Glomerular endothelial cell (primary cell): ENCODE measurements at places on chromosomes 6 and 20.
A peak's percentile ranks its signal among the peaks of the same experiment; 100 is the strongest.

- DNase-seq, result no peak
Observed at GRCh38 chr20:19071902-19072498, 140.4 kb upstream of the SLC24A3 start.

DNA sequence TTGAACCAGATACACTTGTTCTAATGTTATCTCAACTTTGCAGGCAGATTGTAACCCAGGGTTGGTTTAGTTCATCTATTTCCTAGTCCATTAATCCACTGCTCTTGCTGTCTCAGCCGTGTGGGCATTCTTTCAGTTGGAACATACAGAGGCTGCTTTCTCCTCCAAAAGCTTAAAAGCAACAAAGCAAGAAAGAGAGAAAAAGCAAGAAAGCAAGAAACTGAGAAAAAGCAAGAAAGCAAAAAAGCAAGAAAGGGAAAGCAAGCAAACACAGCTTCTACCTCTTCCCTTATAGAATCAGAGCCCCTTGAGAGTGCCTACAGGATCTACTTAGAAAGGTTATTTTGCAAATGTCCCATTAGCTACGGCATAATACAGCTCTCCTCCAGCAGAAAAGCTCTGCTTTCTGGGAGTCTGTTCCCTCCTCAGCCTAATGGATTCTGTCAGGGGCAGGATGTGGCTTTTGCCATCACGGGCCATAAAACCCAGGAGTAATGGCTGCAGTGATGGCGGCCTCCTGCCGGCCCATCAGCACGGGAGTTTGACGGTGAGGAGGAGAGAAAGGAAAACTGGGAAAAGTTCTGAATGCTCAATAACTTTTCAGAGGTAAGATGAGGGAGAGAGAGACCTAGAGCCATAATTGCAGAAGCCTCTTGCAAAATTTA, 156.8 kb upstream of the JARID2 start:
- no peak for DNase-seq

DNA sequence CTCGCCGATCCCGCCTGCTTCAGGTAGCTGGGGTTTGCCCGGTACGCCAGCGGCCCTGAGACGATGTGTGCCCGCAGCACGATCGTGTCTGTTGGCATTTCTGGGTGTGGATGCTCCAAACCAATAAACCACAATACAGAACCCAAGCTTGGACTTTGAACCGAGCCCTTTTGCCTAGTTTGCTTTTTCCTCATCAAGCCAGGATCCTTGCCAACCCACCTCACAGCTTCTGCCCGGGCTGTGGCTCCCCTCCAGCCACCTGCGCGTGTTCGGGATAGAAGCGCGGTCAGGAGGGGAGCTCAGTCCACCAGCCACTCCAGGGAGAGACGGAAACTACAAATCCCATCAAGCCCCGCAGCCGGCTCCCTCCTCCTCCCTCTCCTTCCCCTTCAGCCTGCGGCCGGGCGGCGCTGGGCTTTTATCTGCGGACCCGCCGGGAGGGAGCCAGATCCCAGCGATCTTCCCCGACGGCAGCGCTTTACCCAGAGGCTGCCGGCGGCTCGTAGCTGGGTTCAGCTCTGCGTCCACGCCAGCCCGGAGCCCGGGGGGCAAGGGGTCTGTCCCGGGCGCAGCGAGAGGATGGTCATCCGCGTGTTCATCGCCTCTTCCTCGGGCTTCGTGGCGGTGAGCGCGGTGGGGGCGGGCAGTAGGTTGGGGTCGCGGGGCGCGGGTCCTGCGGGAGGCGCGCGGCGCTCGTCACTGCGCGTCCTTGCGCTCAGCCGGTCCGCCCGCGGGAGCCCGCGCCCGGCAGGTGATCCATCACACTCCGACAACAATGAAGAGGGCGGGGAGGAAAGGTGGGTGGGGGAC, at the start of gene SH3BGRL2:
Gene SH3BGRL2 (plus strand): TSS at position 447 of the 810 bp plus-strand sequence. CDS start 133 bp downstream, at position 580.
- no peak for DNase-seq

DNA sequence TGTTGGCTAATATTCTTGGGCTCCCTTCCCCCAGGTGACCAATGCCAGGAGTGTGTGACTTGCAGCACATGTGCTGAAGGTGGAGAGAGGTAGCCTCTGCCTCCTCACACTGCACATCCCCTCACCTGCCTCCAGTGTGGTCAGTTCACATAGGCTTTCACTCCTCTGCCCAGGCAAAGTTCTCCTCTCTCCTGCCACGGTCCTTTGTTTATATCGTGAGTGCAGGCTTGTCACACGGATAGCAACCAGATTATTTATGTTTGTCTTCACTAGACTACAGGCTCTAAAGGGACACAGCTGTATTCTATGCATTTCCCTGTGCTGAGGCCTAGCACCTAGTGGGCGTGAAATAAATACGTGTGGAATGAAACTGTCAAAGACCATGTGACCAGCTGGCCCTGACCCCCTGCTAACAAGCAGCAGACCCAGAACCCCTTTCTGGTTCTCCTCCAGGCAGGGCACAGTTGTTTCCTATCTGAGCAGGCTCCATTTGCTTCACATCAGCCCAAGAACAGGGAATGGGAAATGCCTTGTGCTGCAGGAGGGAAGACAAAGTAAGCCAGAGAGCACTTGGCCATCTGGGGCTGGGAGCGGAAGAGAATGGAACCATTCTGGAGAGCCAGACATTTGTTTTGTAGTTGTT, 42.3 kb downstream of the UNC5CL start:
- peak; percentile 20 for DNase-seq

DNA sequence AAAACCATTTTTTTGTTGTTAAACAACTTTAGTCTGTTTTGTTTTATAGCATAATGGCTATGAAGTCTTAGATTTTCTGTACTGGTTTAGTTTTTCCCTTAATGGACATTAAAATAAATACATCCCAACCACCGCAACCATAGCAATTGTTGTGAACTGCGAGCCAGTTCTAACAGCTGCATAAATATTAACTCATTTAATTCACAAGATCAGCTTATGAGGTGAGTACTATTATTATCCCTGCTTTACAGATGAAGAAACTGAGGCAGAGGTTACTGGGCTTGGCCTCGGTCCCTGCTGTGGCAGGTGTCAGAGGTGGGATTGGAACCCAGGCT, 23.1 kb downstream of the MOCS3 start:
- no peak for DNase-seq

GRCh38 chr6:142938510-142938909, 6.5 kb downstream of the HIVEP2 start:
- DNase-seq, result no peak

GRCh38 chr6:89239338-89239737, 22.2 kb upstream of the GABRR1 start:
- no peak for DNase-seq

GRCh38 chr6:31719001-31719400, 2.5 kb downstream of the LY6G6C start:
- DNase-seq, result no peak

GRCh38 chr6:15490242-15491100, 172.4 kb downstream of the DTNBP1 start:
- no peak for DNase-seq

DNA sequence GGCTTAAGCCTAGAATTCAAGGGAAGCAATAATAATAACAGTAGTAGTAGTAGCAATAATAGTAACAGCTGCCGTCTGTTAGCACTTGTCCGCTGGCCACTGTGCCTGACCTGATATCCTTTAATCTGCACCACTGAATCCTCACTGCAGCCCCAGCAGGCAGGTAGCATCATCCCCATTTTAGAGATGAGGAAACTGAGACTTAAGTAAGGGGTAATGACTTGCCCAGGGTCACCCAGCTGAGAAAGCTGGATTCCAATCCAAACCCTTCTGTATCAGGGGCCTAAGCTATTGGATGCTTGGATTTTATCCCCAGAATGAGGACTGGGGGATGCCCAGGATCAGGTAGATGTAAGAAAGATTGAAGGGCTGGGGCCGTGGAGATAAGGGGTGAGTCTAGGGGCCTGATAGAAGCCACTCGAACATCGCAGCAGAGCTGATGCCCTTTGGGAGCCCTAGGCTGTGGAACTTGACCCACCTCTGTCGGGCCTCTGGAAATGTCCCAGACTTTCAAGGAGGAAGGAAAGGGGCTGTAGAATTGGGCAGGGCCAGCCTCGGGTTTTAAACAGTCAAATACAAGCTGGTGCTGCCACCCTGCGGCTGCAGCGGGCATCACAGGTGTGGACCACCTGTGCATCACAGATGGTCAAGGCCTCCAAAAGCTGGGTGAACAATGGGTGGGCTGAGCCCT, 102.1 kb upstream of the MYL9 start:
- DNase-seq, result no peak

DNA sequence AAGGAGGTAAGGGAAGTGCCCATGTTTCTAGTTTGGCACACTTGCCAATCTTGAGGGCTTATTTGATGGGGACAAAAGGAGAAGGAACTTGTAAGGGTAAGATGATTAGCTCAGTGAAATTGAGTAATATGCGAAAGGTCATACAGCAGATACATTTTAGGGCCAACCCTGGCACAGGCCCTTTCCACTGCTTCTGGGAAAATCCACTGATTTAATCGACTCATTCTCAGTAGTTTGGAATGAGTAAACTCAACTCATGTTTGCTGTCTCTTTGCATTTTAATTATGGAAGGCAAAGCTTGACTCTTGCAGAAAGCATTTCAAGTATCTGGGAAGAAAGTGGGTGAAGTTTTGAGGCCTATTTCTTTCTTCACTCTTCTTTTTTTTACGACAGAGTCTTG, 20.0 kb downstream of the PHF20 start:
- no peak for DNase-seq

- DNase-seq, result no peak
Observed at GRCh38 chr6:93416571-93417420, 2.6 kb downstream of the EPHA7 start.

DNA sequence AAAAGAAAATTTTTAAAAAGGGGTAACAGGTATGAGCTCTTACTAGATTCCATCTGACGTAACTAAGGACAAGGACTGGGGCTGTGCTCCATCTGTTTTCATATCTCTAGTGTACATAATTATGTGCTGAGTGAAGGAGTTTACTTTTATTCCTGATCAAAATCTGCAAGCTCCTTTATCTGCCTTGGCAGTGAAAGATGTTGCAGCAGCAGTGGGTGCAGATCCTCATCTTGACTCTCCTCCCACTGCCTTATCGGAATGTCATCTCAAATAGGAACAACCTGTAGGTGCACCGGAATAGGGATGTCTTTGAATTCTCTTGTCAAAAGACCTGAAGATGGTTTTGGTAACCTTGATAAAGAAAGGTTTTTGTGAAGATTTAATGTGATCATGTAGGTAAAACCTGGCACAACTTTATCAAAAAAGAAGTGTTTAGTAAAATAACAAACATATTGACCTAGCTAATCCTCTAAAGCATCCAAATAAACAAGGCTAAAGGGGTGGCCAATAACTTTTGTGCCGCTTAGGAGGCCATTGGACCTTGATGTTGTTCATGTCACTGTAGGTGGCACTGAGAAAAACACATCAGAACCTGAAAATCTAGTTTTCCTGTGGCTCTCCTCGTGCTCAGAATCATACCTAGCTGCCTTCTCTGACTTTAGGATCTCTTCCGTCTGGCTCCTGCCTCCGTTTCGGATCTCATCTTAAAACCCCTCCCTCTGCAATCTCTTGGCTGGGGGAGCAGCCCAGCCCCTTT, 19.0 kb upstream of the SLC16A10 start:
- DNase-seq, result no peak

- DNase-seq, result no peak
Observed at GRCh38 chr6:18264923-18265377, 620 bp upstream of the DEK start.

DNA sequence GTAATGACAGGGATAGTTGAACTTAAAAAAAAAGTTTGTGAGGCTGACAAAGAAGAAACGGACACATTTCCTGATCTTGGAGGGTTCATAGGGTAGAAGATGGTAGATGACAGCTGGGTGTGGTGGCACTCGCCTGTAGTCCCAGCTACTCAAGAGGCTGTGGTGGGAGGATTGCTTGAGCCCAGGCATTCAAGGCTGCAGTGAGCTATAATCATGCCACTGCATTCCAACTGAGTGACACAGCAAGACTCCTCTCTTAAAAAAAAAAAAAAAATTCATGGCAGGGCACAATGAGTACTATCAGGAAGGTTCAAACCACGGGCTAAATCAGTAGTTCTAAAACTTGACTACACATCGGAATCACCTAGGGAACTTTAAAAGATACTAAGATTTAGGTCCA, 2.0 kb upstream of the MICA start:
- no peak for DNase-seq

GRCh38 chr20:41559658-41560057, 58.5 kb downstream of the CHD6 start:
- DNase-seq, result no peak

- no peak for DNase-seq
Observed at GRCh38 chr20:51588762-51589161, 46.2 kb upstream of the NFATC2 start.

DNA sequence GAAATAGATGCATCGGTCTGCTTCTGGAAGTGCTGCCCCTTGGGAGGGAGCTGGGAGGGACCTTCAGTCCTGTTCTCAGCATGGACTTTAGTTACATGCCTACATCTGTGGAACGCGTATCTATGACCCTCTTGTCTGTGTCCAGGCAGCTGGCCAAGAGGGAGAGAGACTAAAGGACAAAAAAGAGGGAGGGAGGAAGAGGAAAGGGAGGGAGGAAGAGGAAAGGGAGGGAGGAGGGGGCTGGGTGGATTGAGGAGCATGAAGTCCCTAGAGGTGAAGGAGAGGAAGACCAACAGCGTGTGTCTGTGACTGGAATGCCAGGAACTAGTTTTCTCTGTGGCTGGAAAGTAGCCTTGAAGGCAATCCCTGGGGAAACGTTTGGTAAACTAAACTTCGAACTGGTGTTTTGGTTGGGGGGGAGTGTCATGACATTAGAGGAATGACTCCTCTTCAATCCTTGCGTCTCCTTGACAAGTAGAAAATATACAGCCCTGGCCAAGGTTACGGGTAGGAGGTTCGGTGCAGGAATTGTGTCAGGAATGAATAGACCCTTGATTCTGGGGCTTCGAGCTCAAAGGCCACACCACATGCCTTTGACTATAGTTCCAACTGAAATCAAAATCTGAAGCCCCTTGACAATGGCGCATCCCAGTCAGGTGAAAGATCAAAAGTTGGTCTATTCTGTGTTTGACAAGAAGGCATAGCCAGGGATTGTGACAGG, 52.0 kb upstream of the PLEKHG1 start:
- no peak for DNase-seq

DNA sequence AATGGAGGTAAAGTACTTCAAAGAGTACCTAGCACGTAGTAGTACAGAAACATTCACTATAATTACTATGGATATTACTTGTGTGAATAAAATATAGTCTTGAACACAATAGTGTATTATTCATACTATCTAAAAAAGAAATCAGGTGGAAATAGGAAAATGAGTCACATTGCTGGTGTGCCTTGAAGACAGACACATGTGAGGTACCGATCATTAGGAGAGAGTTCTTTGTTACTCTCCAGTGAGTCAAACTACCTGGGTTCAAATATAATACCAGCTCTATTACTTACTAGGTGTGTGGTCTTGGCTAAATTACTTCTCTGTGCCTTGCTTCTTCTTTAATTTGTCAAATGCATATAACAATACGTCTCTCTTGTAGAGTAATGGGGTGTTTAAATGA, 50.8 kb upstream of the BEND6 start:
- DNase-seq, result no peak

DNA sequence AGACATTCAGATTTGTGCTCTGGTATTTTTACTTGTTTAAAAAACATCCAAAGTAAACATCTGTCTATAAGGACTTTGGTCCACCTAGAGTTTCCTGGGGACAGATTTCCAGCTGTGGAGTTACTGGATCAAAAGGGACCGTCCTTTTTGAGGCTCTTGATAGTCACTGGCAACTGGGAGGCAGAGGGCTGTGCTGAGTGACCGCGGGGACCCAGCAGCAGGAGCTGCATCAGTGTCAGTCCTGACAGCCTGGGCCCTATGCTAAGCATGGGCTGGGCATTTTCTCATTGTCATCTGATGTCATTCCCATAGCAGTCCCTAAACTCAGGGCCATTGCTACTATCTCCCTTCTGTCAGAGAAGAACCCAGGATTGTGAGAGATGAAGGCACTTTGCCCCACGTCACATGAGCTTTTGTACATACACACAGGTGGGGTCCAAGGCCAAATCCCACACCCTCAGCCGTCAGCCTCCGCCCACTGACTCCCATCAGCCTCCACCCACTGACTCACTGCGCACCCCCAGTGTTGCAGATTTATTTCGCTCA, 293.8 kb downstream of the TAF4 start:
- DNase-seq, result no peak
